Renal cortical epithelial cell (primary cell): ENCODE measurements at places on chromosomes 6 and 20. TPM values are rescaled to one million over a fixed set of nuclear protein-coding genes. Genes with fewer than 3 reads are reported as not detected.

AVP gene
- total RNA-seq = not detected in 2 replicates

HLA-DMB gene
- 2.1 and 18.9 TPM in 2 replicates for total RNA-seq

CLDN20 gene
- not detected in 2 replicates for total RNA-seq

GRM1 gene
- 0.10 TPM in 1 of 2 replicates, not detected in the other for total RNA-seq

PCSK2 gene
- 0.15 TPM in 1 of 2 replicates, not detected in the other for total RNA-seq

FAM209A gene
- not detected in 2 replicates for total RNA-seq

RAET1L gene
- 0.99 and 3.1 TPM in 2 replicates for total RNA-seq

PET117 gene
- 14.9 and 19.0 TPM in 2 replicates for total RNA-seq

PNPLA1 gene
- total RNA-seq = not detected in 2 replicates

DNA sequence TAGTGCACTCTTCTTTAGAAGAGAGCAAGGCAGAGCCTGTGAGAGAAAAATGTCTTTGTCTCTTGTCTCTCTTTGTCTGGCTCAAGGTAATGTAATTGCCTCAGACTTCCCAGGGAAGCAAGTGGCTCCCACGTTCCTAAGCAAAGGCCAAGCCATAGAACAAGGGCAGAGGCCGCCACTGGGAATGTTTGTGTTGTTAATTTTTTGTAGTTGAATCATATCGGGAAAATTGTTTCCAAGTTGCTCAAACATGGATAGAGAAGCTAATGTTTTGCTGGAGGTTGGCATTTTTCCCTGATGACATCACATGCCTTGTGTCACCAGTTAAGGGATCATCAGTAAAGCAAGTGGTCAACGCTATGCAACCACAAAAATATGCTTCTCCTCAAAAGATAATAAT, 211.5 kb upstream of the FOXA2 start:
- DNase-seq = peak; percentile 96

- DNase-seq = no peak
Observed at GRCh38 chr6:93858213-93858612, 438.9 kb upstream of the EPHA7 start.

DNA sequence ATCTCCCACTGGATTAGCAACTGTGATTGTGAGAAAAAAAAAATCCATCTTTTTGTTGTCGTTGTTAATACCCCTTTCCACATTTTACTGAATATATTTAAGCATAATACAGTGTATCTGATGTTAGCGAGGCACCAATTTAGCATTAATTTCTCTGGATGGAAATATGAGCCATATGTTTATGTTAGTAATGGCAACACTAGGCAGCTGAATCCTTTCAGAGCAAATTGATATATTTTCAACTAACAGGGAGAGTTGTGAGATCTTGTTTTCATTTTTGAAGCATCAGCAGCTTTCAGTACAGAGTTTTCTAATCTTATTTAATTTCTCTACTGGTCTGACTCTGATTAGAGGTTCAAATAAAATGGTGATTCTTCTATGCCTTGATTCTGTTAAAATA, 84.8 kb upstream of the HDAC2 start:
- no peak for DNase-seq

- DNase-seq = peak; percentile 13
Observed at GRCh38 chr6:79946272-79947190, 822 bp downstream of the ELOVL4 start.
